ENCODE measurements at places on chromosomes 1 and 21.

DNA sequence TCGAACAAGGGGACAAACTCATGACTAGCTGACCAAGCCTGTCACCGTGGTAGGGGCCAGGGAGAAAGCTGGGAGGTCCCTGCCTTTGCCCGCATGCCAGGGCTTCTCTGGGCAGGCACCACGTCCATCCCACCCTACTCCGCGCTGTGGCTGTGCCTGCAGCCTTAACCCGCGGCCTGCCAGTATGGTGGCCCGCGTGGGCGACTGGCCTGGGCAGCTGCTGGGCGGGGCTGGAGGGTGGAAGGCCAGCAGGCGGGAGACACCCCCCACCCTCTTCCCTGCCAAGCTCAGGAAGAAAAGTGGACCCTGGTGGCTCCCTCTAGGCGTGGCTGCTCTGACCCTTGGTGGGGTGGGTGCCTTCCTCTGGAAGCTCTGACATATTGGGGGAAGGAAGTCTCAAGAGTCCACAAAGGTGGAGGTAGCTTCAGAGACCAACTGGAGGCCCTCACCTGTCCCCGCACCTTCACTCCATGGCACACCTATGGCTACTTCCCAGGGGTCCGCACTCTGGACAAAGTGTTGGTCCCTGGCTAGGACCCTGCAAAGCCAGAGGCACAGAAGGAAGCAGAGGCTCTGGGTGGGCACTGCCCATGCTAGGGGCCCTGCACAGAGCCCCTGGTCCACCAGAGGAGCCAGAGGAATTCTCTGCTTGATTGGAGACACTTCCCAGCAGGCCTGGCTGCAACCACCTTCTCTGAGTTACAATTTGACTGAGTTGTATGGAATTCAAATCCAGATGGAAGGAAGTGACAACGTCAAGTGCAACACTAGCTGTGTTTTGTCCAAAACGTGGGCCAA, 3.3 kb upstream of the SKI start:
- no peak for DNase-seq

DNA sequence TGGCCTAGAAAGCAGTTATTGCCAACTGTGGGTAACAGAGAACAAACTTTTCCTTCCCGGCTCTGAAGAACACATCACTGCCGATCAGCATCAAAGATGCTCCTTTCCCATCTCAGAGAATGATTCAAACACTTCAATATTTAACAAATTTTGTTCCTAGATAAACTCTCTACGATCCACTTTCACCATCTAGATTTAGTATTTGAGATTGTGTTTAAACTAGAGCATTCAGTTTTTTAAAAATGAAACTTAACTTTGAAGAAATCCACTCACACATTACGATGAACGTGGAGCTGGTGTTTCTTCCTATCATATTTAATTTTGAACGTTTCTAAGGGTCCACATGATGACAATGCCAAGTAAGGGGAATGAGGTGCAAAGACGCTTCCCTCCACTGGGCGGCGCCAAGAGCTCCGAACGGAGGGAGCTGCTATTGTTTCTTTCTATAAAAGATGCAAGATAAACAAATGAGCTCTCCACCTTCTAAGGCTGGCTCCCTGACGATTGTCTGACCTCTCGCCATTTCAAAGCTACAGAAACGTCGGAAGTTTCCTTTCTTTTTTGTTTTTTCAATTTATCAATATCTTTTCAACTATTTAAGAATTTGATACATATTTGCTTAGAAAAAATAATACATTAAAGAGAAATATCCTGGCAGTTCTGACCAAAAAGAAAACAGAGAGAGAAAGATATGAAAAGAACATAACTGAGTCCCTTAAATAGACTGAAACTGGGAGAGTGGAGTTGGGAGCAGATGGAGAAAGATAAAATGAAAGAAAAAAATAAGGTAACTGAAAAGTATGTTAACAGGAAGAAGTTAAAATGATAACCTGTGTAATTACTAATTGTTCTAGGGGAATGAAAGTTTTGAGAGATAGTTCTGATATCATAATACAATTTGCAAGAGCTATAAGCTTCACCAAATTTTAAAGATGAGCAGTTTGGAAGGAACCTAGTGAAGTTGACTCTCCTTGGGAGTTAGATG, 4.4 kb upstream of the BARHL2 start:
- DNase-seq: no peak

DNA sequence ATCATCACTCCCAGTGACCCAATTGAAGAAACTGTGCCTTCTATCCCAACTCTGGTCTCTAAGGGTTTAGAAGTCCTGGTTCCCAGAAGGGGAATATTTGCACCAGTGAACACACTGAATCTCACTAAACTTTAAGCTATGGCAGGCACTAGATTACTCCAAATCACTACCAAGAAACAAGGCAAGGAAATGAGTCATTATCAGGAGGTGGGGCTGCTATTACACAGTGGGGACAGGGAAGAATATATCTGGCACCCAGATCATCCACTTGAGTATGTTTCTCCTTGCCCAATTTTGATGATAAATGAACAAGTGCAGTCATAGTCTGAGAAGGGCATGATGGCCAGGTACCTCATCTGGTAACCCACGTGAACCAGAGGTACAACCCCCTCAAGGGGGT, 7.0 kb downstream of the MRPL9 start:
- DNase-seq: no peak

- DNase-seq: no peak
These were observed 35.5 kb upstream of the ZNF362 start for GRCh38 chr1:33220676-33221384.

- DNase-seq: no peak
These were observed 4.6 kb upstream of the SRSF4 start for GRCh38 chr1:29186252-29186651.

DNA sequence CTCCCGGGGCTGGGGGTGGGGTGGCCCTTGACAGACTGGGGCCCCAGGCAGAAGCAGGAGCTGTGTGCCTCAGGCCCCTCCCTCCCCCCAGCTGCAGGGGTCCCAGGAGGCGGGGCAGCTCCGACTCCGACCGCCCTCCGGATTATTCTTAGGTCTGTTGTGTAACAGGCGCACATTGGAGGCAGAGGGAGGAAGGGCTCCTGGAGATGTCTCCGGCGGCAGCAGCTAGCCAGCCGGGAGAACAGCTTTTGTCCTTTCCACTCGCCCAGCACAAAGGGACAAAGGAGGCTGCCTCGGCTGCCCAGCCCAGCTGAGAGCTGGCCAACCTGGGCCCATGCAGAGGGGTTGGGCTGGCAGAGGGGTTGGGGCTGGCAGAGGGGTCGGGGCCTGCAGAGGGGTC, 29.7 kb upstream of the PLCH2 start:
- DNase-seq: no peak

GRCh38 chr1:61501971-61502916, 222.7 kb downstream of the TM2D1 start:
- DNase-seq: no peak

- no peak for DNase-seq
These were observed 65.0 kb downstream of the LRRC40 start for GRCh38 chr1:70140343-70140742.

DNA sequence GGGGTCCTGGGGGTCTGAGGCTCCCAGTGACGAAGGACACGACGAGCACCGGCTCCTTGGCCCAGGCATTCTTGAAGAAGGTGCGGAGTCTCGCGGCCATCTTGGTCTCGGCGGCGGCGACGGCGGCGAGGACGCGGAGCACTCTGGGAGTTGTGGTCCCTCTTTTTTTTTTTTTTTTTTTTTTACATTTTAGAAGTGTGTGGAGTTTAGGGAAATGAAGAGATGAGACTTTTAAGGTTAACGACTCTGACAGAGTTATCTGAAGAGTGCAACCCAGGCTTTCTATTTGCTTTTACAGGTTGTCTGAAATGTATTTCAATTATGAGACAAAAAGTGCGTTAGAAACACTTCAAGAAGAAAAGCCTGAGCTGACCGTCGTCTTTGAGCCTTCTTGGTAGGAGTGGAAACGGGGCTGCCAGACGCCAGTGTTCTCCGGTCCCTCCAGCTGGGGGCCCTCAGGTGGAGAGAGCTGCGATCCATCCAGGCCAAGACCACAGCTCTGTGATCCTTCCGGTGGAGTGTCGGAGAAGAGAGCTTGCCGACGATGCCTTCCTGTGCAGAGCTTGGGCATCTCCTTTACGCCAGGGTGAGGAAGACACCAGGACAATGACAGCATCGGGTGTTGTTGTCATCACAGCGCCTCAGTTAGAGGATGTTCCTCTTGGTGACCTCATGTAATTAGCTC, 9.7 kb downstream of the OR2B11 start:
- DNase-seq: no peak

DNA sequence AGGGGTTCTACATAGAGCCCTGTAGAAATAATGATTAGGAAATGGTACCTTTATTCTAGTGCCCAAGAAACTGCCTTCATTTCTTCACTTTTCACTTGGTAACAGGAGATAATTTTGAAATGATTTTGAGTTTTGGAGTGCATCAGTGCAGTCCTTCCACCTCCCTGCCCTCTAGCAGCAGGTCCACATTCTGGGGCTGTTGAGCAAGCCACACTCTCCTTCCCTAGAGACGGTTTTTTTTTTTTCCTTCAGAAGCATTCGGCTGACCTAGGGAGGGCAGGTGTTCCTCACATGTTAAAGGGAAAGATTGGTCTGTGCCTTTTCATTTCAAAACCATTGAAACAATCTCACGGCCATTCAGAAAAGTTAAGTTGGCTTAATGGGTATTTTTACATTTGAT, 39.8 kb downstream of the SLC37A1 start:
- DNase-seq: no peak

DNA sequence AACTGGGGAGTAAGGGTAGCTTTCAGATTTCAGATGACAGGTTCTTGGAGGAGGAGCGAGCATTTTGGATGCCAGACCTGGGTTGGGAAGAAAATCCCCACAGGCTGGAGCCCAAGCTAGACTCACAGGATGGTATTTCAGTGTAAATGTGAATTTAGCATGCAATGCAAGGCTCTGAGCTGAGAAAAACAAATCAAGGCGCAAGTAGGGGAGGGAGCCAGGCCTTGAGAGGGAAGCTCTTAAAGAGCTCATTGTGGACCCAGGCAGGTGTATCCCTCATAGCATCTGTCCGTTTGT, 386.1 kb downstream of the MATN1 start:
- no peak for DNase-seq

GRCh38 chr1:79262745-79263258, 256.3 kb upstream of the ADGRL4 start:
- DNase-seq: no peak

GRCh38 chr1:58189453-58189852, 357.1 kb downstream of the OMA1 start:
- no peak for DNase-seq

DNA sequence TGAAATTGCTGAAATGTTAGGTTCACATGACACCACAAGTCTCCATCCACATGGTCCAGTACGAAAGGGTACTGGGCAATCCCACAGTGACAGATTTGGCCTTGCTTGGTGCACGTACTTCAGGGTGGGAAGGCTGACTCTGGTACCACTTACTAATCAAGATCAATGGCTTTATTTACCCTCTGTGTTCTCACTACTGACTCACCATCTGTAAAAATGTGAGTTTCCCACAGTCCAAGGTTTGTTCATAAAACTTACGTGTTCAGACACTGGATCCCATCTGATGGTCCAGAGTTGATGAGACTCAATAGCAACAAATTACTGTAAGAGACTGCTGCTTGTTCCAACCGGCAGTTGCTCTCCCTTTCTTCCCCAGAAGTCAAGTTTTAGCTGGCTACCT, 231.7 kb downstream of the LMX1A start:
- DNase-seq: no peak

GRCh38 chr1:108120163-108120562, 80.0 kb downstream of the SLC25A24 start:
- no peak for DNase-seq

DNA sequence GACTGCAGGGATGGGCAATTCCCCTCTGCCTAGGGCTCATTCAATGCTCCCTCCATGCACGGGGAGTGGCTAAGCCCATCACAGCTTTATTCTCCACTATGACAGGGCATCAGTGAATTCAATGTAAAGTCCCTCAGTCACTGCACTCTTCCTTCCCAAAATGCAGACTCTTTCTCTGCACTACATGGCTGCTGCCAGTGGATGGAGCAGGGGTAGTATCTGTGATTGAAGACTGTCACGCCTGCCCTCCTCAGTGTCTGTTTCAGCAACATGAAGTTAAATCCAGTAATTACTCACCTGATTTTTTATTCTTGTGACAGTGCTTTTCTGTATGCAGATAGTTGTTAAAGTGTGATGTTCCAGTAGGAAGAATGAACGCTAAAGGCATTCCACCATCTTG, 1323.2 kb downstream of the AMY1C start:
- DNase-seq: no peak

DNA sequence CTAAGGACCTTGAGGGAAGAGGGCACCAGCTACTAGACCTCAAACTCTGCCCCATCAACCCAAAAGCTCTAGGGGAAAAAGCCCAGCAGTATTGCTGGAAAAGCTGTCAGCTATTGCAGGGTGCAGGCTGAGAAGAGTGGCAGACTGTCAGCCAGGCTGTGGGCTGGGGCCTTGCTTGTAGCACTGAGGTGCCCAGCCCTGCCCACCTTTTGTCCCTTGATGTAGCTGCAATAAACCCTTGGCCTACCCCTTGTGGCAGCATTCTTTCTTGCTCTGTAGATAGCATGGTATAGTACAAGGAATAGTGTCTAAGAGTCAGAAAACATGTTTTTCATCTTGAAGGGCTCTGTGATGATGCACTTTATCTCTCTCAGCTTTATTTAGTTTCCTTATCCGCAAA, 39.4 kb downstream of the CDC14A start:
- DNase-seq: no peak

DNA sequence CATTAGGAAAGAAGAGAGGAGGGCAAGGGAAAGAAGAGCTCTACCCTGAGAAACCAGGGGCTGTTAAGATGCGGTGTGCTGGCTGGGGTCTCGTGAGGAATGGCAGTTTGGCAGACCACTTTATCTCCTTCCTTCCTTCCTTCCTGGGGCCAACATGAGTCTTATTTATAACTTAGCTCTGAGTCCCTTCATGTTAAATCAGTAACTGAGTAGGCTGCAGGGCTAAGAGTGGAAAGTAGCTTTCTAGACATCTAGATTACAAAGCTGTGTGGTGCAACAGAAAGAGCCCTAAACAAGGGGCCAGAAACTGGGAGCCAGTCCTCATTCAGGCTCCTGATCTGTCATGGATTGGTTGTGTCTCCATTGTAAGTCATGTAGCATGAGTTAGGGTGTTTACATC, 135.4 kb upstream of the DUSP10 start:
- no peak for DNase-seq

DNA sequence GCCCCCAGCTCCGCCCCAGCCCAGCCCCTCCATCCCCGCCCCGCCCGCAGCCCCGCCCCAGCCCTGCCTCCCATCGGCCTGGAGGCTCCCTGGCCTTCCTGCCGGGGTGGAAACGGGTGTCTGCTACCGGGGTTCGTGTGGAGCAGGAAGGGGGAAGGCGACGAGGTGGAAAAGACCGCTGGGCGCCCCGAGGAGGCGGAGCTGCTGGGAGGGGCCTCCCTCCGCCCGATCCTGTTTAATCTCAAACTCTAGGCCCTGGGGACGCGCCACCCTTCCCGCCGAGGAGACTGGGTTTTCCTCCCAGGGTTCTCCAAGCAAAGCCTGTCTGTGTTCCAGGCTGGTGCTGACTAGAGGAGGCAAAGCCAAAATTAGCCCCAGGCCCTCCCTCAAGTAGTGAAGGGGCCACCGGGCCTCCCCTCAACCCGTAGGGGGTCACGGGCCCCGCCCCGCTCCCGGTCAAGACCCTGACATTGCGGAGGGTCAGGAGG, 16.2 kb upstream of the TTLL10 start:
- DNase-seq: peak; percentile 32

GRCh38 chr1:35683012-35683411, 35.7 kb downstream of the C1orf216 start:
- DNase-seq: no peak

Measured in stimulated activated CD8-positive, alpha-beta memory T cell treated with anti-CD3 and anti-CD28 coated beads, Interleukin-15, amount 100 ng/mL, for 1 hour (primary cell).